GM10248 (cell line): ENCODE measurements at places on chromosomes 5 and 9.

DNA sequence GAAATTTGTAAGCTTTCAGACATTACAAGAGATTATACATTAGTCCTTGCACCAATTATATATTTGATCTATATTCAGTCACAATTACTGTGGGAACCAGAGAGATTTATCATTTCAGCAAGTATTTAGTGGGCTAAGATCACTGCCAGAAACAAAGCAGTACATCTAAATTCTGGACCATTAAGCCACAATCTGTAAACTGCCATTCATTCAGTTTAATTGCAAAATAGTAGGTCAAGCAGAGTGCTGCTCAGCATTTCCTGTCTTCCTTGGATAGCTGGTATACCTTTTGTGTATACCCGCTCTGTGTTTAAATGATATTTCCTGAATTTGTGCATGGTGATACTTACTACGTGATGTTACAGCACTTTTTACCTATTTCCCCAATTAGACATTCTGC is 42.6 kb downstream of the CDH10 start:
- DNase-seq = no peak

DNA sequence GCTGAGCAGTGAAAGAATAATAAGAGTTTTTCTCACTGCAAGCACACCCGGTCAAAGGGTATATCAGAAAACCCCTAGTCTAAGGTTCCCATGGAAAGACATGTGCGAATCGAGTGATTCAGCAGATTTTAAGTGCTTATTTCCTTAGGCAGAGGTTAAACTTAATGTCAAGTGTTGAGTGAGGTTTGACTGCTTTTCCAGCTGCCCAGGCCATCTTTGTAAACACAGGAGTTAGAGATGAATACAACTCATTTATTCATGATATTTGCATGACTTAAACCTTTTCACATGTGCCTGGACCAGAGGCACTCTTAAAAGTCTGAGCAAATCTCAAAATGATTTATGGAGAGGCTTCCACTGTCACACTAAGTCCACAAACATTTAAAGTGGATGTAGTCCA is 137.8 kb upstream of the RGMB start:
- no peak for DNase-seq

DNA sequence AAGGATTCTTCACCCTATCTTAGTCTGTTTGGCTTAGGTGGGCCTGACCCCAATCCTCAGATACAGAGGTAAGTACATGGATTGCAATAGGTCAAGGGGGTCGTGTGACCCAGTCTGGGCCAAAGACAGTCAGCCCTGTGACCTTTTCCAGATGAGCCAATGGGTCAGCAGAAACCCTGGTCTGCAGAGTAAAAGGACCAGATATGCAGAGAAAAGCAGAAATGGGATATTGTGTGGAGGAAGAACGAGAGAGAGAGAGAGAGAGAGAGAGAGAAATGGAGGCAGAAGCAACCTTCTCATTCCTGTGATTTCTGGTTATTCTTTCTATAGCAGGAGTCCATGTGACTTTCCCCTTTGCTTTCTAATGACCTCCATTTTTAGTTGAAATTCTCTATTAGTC is 40.4 kb upstream of the CRB2 start:
- DNase-seq = no peak

- DNase-seq = no peak
Measured at GRCh38 chr9:108483676-108484075, 372.1 kb downstream of the ACTL7B start.

DNA sequence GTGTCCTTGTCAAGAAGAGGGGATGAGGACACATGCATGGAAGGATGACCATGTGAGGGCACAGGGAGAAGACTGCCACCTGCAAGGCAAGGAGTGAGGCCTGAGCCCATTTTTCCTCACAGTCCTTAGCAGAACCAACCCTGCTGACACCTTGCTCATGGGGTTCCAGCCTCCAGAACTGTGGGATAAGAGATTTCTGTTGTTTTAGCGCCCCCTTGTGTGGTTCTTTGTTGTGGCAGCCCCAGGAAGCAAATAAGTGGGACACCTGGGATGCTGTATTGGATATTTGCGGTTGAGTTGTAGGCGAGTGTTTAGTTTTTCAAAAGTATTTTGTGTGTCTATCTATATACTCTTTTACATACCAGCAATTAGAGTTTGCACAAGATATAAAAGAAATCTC is 206.4 kb downstream of the NXNL2 start:
- no peak for DNase-seq

GRCh38 chr5:44389823-44390143 is 563 bp upstream of the FGF10 start:
- DNase-seq = no peak

- DNase-seq = no peak
Measured at GRCh38 chr9:72338631-72339030, 26.4 kb downstream of the ZFAND5 start.

- no peak for DNase-seq
Measured at GRCh38 chr9:119537138-119537537, 167.9 kb upstream of the BRINP1 start.

- no peak for DNase-seq
Measured at GRCh38 chr9:94745806-94746540, 19.5 kb downstream of the AOPEP start.

DNA sequence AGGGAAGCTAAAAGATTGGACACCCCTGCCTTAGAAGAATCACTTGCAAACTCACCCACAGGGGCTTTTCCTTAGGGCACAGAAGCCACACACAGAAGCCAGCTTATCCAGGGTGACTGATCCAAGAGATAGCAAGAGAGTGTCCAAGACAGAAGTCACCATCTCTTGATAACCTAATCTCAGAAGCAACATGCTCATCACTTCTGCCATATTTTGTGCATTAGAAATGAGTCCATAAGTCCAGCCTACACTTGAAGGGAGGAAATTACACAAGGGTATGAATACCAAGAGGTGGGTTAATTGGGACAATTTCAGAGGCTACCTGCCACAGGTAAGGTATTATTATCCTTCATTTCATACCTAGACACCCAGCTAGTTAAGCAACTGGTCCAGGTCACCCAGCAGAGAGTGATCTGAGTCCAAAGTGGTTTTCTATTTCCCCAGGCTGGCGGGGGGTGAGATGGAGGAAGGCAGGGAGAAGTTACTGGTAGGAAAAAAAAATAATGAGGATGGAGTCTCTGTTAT is 3.7 kb upstream of the ERGIC1 start:
- DNase-seq = no peak
